GM12892 (cell line): ENCODE measurements at places on chromosomes 1 and 21.

GRCh38 chr1:174399211-174399610, 48.6 kb upstream of the GPR52 start:
- no peak for DNase-seq

DNA sequence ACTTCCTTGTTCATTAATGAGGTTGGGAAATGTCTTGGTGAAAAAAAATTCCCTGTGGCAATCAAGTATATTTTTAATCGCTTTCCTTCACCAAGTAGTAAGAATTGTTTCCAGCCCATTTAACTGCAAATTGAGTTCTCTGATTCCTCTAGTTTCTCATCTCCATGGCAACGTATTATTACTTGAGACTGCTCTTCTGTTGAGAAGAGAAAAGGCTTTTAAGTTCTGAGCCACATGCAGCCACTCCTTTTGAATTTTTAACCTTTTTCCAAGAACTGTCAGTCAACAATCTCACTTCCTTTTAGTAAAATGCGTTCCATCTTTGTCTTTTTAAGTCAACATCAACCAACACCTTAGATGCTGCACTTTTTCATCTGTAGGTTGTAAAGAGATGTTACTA, 75.7 kb upstream of the KIAA1614 start:
- no peak for DNase-seq

GRCh38 chr1:71717186-71717585, 565.2 kb downstream of the NEGR1 start:
- DNase-seq: no peak

DNA sequence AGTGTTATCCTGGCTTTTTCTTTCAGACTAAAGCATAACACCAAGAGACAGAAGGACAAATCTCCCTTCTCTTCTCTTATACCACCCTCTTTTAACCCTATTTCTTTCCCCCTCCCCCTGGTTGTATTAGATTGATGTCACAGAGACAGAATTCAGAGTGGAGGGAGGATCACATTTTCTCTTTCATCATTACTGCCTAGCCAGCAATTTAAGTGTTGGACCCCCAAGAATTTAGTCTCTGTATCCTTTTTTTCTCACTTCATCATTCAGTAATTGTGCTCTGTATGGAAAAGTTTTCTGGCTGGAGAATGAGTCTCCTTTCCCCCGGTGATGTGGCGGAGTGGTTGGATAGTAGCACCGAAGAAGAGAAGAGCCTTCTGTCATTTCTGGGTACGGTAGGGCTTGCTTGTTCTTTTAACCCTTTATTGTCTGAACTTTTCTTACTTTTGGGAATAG, 124.8 kb downstream of the CLEC20A start:
- no peak for DNase-seq
